ENCODE measurements at places on chromosomes 1 and 21.

DNA sequence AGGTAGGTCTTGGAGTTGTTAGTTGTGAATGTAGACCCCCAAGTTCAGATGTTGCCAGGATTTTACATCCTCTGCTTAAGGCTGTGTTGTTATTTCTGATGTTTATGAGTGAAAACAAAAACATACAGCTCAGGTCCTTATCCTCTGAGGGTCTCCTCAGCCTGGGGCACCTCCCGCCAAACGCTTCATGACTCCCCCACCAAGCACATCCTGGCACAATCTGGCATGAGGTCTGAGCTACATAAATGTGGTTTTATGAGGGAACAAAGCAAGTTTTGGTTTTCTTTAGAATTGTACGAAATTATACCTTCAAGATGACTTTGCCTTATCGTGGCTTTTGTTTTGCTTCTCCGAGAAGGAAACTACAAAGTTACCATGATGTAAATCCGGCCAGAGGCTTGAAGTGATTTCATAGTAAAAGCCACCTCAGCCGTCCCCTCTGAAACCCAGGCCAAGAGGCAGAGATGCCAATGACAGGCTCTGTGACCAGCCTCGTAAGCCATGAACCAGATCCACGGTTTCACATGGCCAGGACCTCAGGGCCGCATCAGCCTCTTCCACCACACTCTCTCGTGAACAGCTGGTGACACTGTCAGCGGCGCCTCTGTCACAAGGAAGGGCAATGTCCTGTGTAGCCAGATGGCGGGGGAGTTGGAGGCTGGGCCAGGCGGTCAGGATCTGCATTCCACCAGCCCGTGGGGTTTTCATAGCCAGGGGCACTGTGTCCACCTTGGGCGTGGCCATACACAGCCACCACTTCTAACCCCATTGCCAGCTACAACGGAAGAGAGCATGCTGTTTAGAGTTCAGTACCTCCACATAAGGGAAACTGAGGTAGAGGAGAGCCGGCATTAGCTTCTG lies 199.4 kb downstream of the KIF26B start:
- no peak overlapping the region for H3K4me3 ChIP-seq
- H3K4me1 ChIP-seq = peaks cover 3% of the 10 kb centered on the region
- DNase-seq = no peak
- H3K27me3 ChIP-seq = no peaks in the 10 kb centered on the region
- H3K36me3 ChIP-seq = no peaks in the 10 kb centered on the region
- H3K27ac ChIP-seq = no peak overlapping the region

DNA sequence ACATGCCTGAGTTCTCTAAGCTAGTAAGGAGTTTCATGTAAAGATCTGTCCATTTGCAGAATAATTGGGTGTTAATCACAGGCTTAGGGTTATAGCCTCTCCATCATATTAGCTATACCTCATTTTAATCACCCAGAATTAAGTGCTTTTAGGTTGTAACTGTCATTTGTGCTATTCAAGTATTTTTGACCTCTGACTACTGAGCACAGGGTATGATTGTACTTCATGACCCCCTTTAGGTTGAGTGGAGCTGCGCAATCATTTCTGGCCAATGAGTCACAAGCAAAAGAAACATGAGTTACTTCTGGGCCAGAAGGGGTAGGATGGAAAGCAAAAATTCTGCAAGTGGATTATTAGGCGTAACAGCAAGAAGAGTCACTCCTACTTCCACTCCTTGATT lies 8.4 kb upstream of the SNX7 start:
- no peak overlapping the region for H3K27ac ChIP-seq
- H3K27me3 ChIP-seq = no peaks in the 10 kb centered on the region
- no peak overlapping the region for H3K4me3 ChIP-seq
- no peaks in the 10 kb centered on the region for H3K36me3 ChIP-seq
- no peak for DNase-seq

GRCh38 chr1:204087893-204088528 lies 15.1 kb downstream of the SOX13 start:
- no peak overlapping the region for H3K4me3 ChIP-seq
- no peaks in the 10 kb centered on the region for H3K27me3 ChIP-seq
- no peaks in the 10 kb centered on the region for H3K36me3 ChIP-seq

GRCh38 chr1:219587801-219588561 lies 24.9 kb downstream of the ZC3H11B start:
- no peaks in the 10 kb centered on the region for H3K27me3 ChIP-seq
- H3K4me1 ChIP-seq = no peaks in the 10 kb centered on the region
- H3K27ac ChIP-seq = no peak overlapping the region
- DNase-seq = no peak

DNA sequence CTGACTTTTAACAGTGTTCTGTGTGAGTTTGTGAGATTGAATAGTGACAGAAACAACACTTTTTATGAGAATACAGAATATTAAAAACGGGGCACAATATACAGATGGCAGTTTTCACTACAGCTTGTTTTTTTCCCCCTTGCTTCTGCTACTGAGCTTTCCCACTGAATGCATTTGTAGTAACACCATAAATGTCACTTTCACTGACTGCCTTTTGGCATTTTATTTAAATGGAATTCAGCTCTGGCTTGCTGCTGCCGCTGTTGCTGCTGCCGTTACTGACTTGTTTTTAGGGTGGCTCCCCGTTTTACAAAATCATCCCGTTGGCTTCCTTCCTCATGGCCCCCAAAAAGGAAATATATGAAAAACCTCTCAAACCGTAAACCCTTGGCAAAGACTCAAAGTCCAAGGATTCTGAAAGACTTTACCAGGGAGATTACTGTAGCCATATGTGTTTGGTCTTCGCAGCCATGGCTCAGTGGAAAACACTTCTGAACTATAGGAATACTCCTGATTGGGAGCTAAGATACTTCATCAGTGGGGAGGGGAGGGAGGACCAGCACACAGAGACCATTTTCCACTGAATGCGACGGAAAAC lies 151.0 kb downstream of the NUF2 start:
- no peak for DNase-seq
- no peaks in the 10 kb centered on the region for H3K36me3 ChIP-seq
- no peaks in the 10 kb centered on the region for H3K27me3 ChIP-seq
- peaks cover 18% of the 10 kb centered on the region for H3K4me1 ChIP-seq
- H3K4me3 ChIP-seq = no peak overlapping the region

DNA sequence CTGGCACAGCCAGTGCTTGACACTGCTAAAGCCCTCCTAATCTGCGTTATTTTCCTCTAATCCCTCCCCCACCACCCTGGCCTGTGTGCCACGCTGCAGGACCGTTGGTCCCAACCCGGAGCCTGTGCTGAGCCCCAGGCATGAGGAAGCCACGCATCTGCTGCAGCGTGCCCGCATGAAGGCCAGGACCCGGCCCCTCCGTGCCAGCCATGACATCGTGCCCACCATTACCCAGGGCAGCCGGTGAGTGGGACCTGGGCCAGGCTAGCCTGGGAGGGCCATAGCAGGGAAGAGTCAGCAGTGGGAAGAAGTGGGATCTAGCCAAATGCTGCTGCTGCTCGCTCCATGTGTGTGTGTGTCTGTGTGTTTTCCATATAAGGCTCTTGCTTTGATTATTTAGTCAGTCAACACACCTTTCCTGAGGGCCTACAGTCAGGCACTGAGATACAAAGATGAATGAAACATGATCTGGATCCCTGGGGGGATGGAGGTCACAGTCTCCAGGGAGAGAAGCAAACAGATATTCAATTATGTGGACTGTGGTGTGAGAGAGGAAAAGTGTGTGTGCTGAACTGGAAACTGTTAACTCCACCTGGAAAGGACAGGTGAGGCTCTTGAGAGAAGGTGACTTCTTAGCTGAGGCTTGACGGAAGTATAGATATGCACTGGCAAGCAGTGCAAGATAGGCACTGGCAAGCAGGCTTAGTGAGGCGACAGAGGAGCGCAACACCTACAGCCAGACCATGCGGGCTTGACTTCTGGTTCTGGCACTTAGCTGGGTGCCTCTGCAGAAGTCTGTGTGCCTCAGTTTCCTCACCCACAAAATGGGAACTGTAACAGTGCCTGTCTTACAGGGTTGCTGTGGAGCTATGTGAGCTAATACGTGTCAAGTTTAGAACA lies 15.9 kb downstream of the KIAA1614 start:
- peaks cover 64% of the 10 kb centered on the region for H3K4me1 ChIP-seq
- H3K36me3 ChIP-seq = peaks cover 2% of the 10 kb centered on the region
- H3K4me3 ChIP-seq = no peak overlapping the region
- DNase-seq = no peak
- no peak overlapping the region for H3K27ac ChIP-seq
- no peaks in the 10 kb centered on the region for H3K27me3 ChIP-seq

DNA sequence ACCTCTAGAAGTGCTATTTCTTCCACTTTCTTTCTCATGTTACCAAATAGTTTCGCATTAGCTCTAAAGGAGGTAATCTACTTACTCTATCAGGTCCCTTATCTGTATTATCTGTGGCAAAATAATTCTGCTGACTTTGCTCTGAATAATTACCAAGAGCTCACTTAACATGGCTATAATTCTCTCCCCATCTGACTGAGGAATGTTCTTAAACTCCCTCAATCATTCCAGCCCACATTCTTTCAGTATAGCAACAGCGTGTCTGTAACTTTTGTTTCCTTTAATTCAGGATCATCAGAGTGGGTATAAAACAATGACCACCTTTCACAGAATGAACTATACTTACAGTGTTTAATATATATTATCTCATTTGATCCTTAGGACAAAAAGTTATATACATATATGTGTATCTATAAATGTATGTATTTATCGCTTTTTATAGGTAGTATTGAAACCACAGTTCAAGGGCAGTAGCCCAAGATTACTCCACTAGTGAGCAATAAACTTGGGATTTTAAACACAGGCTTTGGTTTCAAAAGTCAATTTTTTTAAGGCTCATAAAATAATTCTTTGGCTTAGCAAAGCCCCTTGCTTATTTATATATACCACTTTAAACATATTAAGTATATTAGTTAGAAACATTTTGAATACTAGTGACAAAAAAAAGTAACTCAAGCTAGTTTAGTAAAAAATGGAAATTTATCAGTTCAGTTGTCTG lies 36.1 kb upstream of the ST6GALNAC3 start:
- no peaks in the 10 kb centered on the region for H3K36me3 ChIP-seq
- peaks cover 22% of the 10 kb centered on the region for H3K4me1 ChIP-seq
- no peak overlapping the region for H3K27ac ChIP-seq
- no peak overlapping the region for H3K4me3 ChIP-seq
- no peaks in the 10 kb centered on the region for H3K27me3 ChIP-seq

- peaks cover 3% of the 10 kb centered on the region for H3K36me3 ChIP-seq
- H3K27ac ChIP-seq = no peak overlapping the region
- H3K4me3 ChIP-seq = no peak overlapping the region
- no peaks in the 10 kb centered on the region for H3K4me1 ChIP-seq
- no peaks in the 10 kb centered on the region for H3K27me3 ChIP-seq
These were observed 109.7 kb upstream of the HP1BP3 start for GRCh38 chr1:20896826-20897225.

GRCh38 chr1:76568573-76569238 lies 298.6 kb upstream of the ST6GALNAC5 start:
- no peak overlapping the region for H3K27ac ChIP-seq
- H3K4me1 ChIP-seq = no peaks in the 10 kb centered on the region
- no peak overlapping the region for H3K4me3 ChIP-seq
- no peaks in the 10 kb centered on the region for H3K27me3 ChIP-seq

DNA sequence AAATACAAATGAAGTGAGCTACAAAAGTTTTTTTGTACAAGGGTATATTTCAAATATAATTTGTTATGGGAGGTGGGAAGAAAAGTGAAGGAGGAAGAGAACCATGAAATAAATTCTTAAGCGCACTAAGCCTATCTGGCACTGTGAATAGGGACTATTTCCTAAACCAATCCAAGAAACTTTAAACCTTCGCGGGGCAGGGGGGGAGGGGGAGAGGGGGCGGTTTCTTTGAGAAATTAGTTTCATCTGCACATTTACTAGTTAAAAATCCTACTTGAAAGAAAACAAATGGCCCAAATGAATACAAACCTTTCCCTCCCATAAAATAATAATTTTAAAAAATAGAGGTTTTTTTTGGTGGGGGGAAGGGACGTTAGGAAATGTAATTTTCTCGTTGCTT lies 364 bp downstream of the GOLPH3L start:
- peaks cover 23% of the 10 kb centered on the region for H3K4me1 ChIP-seq
- peaks cover 18% of the 10 kb centered on the region for H3K27me3 ChIP-seq
- peak overlapping the region; percentile 98 for H3K27ac ChIP-seq
- DNase-seq = no peak
- H3K4me3 ChIP-seq = peak overlapping the region; percentile 93

DNA sequence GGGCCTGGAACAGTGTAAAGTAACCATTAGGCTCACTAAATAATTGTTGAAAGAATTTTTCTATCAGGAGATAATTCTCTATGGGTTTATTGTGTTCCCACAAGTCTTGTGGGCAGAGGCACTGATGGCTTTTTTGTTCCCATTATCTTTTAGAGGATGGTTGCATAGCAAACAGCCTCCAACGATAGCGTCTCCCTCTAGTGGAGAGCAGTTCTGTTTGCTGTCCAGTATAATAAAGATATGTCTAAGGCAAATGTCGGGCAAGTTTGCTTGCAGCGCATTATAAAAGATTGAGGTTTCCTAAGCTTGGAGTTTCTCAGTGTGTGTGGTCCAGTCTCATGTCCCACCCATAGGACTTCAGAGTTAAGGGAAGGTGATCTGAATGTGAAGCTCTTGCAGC lies 1.3 kb upstream of the SLC6A17 start:
- no peak overlapping the region for H3K27ac ChIP-seq
- no peak for DNase-seq
- no peaks in the 10 kb centered on the region for H3K36me3 ChIP-seq
- H3K4me1 ChIP-seq = no peaks in the 10 kb centered on the region
- peaks cover 31% of the 10 kb centered on the region for H3K27me3 ChIP-seq

DNA sequence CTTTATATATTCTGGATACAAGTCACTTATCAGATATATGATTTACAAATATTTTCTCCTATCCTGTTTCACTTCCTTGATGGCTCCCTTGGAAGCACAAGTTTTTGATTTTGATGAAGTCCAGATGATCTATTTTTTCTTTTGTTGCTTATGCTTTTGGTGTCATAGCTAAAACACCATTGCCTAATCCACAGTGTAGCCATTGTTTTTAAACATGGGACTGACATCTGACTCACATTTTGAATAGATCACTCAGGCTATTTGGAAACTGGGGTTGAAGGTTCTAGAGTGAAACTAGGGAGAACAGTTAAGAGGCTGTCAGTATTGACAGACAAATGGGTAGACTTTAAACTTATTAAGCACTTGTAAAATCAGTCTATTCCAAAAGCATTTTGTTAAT lies 16.6 kb downstream of the AK4 start:
- peaks cover 2% of the 10 kb centered on the region for H3K27me3 ChIP-seq
- no peak for DNase-seq
- H3K27ac ChIP-seq = no peak overlapping the region
- H3K36me3 ChIP-seq = no peaks in the 10 kb centered on the region
- H3K4me1 ChIP-seq = peaks cover 27% of the 10 kb centered on the region
- no peak overlapping the region for H3K4me3 ChIP-seq

GRCh38 chr1:54121482-54122134 lies 31.2 kb downstream of the CDCP2 start:
- peak; percentile 92 for DNase-seq
- peaks cover 20% of the 10 kb centered on the region for H3K27me3 ChIP-seq
- peaks cover 16% of the 10 kb centered on the region for H3K4me1 ChIP-seq
- H3K36me3 ChIP-seq = no peaks in the 10 kb centered on the region
- H3K27ac ChIP-seq = peak overlapping the region; percentile 86

DNA sequence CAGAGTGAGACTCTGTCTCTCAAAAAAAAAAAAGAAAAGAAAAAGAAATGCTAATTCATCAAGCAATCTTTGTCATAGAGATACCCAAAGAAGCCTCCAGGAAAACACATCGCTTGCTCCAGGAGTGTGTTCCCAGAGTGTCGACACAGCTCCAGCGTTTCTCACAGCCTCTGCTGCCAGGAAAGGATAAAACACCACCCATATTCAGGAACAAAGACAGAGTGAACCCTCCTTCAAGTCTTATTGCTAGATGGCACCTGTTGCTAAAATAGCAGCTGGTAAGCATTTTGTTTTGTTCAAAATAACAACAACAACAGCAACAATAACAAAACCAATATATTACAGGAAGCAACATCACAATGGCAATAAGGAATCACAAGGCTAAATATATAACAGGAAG lies 3.1 kb downstream of the ILDR2 start:
- DNase-seq = no peak
- no peak overlapping the region for H3K27ac ChIP-seq
- peaks cover 47% of the 10 kb centered on the region for H3K27me3 ChIP-seq
- H3K36me3 ChIP-seq = no peaks in the 10 kb centered on the region
